Effector memory CD4-positive, alpha-beta T cell (primary cell): ENCODE measurements at places on chromosomes 13 and 19.

DNA sequence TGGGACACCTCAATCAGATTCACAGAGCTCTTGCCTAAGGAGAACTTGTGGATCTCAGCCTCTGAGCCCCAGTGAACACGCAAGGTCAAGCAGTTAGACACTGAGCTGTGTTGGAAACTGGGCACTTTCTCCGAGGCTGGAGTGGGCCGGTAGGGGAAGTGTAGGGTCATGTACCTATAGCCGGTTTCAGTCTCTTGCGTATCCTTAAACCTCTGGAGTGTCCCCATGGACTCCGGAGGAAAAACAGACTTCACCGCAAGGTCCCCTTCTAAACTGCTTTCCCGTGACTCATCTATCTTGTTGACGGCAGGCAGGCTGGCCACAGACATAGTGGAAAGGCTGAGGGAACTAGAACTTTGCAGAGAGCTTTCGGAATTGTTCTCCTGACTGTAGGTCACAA, 11.3 kb downstream of the IQCN start:
- H3K27me3 ChIP-seq = no peaks in the 10 kb centered on the region
- no peak overlapping the region for H3K4me3 ChIP-seq

DNA sequence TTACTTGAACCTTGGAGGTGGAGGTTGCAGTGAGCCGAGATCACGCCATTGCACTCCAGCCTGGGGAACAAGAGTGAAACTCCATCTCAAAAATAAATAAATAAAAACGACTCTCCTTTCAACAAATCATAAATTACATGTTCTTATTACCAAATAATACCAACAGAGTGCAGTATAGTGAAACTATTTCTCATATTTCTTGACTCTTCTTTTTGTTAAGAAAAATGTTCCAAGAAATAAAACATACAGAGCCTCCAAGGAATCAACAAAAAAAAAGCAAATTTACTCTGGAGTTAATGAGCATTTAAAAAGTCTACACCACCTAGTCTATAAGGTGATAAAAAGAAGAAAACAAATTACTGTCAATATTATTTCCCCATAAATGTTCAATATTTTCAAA, 188.8 kb downstream of the KLF12 start:
- peaks cover 25% of the 10 kb centered on the region for H3K4me1 ChIP-seq
- H3K4me3 ChIP-seq = no peak overlapping the region
- no peaks in the 10 kb centered on the region for H3K36me3 ChIP-seq
- H3K27ac ChIP-seq = no peak overlapping the region
- no peak for DNase-seq
- H3K27me3 ChIP-seq = no peaks in the 10 kb centered on the region

GRCh38 chr13:30872685-30873461, 33.2 kb upstream of the MEDAG start:
- no peaks in the 10 kb centered on the region for H3K27me3 ChIP-seq
- no peaks in the 10 kb centered on the region for H3K36me3 ChIP-seq
- no peak overlapping the region for H3K27ac ChIP-seq
- no peak for DNase-seq

- H3K4me1 ChIP-seq = no peaks in the 10 kb centered on the region
Measured at GRCh38 chr19:33090179-33090578, 9.2 kb downstream of the GPATCH1 start.

DNA sequence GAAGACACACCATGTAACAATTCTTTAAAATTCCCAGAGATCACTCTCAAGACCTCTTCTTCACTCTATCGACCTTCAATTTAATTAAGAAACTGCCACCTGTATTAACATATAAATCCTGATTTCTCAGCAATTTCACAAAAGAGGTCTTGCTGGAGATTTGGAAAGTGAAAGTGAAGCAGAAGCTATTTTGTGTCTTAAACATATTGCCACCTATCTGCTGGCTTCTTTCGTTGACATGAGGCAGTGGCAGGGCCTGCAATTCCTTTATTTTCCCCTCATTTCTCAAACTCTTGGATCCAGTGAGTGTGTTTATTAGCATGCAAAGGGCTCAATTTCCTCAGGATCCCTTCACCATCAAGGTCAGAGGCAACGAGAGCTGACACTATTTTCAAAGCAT, 780.2 kb upstream of the SLITRK1 start:
- DNase-seq = no peak
- H3K4me3 ChIP-seq = no peak overlapping the region
- no peak overlapping the region for H3K27ac ChIP-seq
- no peaks in the 10 kb centered on the region for H3K4me1 ChIP-seq

DNA sequence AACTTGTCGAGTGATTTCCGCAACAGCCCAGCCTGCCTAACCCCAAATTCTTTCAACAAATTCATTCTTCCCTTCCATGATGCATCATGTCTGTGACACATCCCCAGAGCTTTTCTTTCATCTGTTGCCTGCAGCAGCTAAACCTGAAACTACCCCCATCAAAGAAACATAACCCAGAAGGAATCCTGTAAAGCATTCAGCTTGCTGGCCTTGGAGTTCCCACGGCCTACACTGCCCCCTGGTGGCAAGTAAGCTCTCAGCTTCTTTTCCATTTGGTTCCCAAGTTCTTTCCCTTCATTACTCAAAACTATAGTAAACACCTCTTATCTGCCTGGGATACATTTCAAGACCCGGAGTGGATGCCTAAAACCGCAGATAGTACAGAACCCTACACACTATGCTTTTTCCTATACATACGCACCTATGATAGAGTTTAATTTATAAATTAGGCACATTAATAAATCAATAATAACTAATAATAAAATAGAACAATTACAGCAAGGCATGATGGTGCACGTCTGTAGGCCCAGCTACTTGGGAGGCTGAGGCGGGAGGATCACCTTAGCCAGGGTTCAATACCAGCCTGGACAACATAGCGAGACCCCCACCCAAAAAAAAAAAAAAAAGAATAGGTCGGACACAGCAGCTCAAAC, 7.4 kb downstream of the ETHE1 start:
- H3K4me1 ChIP-seq = peaks cover 8% of the 10 kb centered on the region
- no peaks in the 10 kb centered on the region for H3K27me3 ChIP-seq
- DNase-seq = peak; percentile 56
- H3K4me3 ChIP-seq = no peak overlapping the region
- no peaks in the 10 kb centered on the region for H3K36me3 ChIP-seq
- H3K27ac ChIP-seq = no peak overlapping the region

GRCh38 chr13:72112216-72112615, 245.2 kb upstream of the DACH1 start:
- DNase-seq = no peak
- no peaks in the 10 kb centered on the region for H3K36me3 ChIP-seq
- H3K4me1 ChIP-seq = no peaks in the 10 kb centered on the region
- no peak overlapping the region for H3K4me3 ChIP-seq
- no peak overlapping the region for H3K27ac ChIP-seq
- no peaks in the 10 kb centered on the region for H3K27me3 ChIP-seq

DNA sequence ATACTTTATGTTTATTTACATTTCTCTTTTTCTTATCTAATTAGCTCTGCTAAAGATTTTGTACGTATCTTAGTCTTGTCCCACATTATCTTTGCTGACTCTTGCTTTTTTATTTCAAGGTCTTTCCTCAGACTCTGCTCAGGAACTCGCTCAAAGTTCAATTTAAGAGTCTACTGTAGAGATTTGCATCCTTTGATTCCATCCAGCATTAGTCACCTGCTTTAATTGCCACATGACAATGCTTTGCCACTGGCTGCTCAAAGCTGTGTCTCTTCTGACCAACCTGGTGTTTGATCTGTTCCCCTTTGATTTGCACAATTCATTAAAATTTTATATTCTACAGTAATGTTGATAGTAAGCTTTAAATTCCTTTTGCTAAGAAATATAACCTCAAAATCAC, 157.9 kb upstream of the FREM2 start:
- no peaks in the 10 kb centered on the region for H3K36me3 ChIP-seq
- H3K27me3 ChIP-seq = no peaks in the 10 kb centered on the region
- H3K27ac ChIP-seq = no peak overlapping the region
- H3K4me3 ChIP-seq = no peak overlapping the region
- no peaks in the 10 kb centered on the region for H3K4me1 ChIP-seq

DNA sequence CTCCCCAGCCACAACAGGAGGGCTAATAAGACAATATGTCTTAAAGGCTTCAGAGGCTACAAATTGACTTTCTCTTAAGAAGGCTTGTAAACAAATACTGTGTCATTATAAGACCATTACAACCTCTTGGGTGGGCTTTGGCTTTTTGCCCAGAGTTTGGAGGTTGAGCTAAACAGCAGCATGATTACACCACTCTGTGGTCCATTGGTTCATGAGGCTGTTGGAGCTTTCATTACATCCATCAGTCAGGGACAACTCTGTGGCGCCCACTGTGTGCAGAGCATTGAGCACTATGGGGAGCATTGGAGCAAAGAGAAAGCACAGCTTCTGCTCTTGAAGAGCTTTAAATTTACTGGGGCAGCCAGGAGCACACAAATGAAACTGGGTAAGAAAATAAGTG, 75.9 kb downstream of the TNFSF11 start:
- H3K27ac ChIP-seq = no peak overlapping the region
- no peaks in the 10 kb centered on the region for H3K4me1 ChIP-seq
- H3K27me3 ChIP-seq = peaks cover 10% of the 10 kb centered on the region
- DNase-seq = no peak
- H3K36me3 ChIP-seq = no peaks in the 10 kb centered on the region
- no peak overlapping the region for H3K4me3 ChIP-seq

DNA sequence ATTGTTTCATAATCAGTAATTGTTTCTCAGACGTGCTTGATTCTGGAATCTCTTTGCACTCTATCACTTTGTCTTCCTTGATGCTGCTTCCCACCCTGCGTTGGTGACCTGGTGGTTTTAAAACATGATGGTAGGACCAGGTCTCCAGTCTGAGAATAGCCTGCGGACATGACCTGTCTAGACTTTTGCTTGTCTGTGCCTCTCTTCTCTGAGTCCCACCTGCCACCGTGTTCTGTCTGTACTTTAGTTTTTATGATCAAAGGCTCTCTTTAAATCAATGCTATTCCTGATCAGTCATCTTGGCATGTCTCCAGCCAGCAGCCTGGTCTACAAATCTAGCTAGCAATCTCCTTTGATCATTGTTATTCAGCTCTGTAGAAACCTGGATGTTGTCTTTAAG, 933.9 kb downstream of the DIAPH3 start:
- H3K36me3 ChIP-seq = no peaks in the 10 kb centered on the region
- no peak overlapping the region for H3K4me3 ChIP-seq
- DNase-seq = no peak
- H3K27me3 ChIP-seq = no peaks in the 10 kb centered on the region
- H3K27ac ChIP-seq = no peak overlapping the region
- H3K4me1 ChIP-seq = no peaks in the 10 kb centered on the region

DNA sequence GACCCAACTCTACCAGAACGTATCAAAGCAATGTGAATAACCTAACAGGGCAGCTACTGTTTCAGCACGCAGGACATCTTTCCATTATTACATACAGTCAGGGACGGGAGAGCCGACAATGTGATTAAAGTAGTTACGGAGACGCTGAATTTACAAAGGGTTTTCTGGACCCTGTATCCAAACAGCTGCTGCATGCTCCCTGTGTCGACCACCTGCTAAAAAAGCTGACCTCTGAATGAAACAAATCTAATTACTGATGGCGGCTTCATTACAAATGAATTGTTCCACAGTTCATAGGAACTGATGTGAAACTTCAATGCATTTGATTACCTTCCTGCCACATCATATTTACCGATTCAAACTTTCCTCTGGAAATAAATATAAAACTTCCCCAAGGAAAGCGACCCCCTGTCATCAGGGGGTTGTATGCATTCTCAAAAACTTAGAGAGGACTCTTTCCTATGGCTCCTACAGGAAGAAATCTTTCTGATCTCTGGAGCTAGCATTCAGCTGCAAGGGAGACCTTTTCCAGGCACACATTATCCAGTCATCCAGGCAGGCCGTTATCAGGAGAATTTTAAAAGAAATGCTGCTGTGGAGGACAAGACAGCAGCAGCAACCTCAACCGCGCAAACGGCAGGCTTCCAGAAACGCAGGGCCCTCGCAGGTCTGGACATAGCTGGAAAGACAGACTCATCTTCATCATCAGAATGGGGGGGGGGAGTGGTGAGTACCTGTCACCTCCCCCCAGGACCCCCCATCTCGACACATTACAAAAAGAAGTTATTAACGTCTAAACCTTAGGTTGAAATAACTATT, 3.1 kb downstream of the EFNB2 start:
- H3K36me3 ChIP-seq = no peaks in the 10 kb centered on the region
- no peak for DNase-seq
- H3K4me3 ChIP-seq = no peak overlapping the region
- no peak overlapping the region for H3K27ac ChIP-seq
- H3K4me1 ChIP-seq = peaks cover 26% of the 10 kb centered on the region

GRCh38 chr19:31266731-31267130, 82.5 kb downstream of the TSHZ3 start:
- no peak overlapping the region for H3K27ac ChIP-seq
- H3K4me1 ChIP-seq = no peaks in the 10 kb centered on the region
- no peaks in the 10 kb centered on the region for H3K27me3 ChIP-seq

DNA sequence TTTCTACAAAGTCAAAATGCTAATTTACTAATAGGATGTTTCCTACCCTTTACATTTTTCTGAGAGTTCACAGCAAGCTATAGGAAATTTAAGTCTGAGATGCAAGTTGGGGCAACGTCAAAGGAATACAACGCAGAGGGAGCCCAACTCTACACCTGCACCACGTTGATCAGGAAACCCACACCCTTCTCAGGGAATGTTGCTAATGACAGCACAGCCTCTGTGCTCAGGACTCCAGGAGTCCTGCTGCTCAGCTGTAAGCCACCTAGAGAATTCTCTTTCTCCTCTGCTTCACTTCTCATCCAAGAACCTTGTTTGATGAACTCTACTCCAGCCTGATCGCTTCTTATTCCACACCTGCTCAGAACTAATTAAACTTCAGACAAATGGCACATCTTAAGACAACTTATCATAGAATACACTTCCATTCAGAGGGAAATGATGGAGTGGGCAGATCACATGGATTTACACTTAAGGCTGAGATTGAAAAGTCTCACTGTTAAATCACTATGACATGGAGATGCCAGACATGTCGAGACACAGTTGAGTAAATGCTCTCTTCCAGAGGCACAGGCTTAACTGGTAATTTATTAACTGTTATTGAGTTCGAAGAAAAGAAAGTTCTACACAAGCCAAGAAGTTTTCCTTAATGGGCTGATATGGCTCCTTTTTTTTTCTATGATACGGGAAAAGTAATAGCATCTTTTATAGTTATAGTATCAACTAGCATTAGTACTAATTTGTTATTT, 811.6 kb upstream of the ARGLU1 start:
- H3K4me3 ChIP-seq = no peak overlapping the region
- no peaks in the 10 kb centered on the region for H3K4me1 ChIP-seq
- DNase-seq = no peak
- no peaks in the 10 kb centered on the region for H3K36me3 ChIP-seq

- peaks cover 13% of the 10 kb centered on the region for H3K27me3 ChIP-seq
- DNase-seq = no peak
- no peak overlapping the region for H3K27ac ChIP-seq
- H3K36me3 ChIP-seq = peaks cover 26% of the 10 kb centered on the region
- H3K4me3 ChIP-seq = no peak overlapping the region
Measured at GRCh38 chr19:14055396-14055795, 6.5 kb downstream of the PALM3 start.

- H3K4me3 ChIP-seq = no peak overlapping the region
- no peaks in the 10 kb centered on the region for H3K27me3 ChIP-seq
- no peaks in the 10 kb centered on the region for H3K36me3 ChIP-seq
- no peak overlapping the region for H3K27ac ChIP-seq
Measured at GRCh38 chr13:73738626-73739025, 395.6 kb downstream of the KLF12 start.
